ENCODE measurements at places on chromosomes 4 and X.

DNA sequence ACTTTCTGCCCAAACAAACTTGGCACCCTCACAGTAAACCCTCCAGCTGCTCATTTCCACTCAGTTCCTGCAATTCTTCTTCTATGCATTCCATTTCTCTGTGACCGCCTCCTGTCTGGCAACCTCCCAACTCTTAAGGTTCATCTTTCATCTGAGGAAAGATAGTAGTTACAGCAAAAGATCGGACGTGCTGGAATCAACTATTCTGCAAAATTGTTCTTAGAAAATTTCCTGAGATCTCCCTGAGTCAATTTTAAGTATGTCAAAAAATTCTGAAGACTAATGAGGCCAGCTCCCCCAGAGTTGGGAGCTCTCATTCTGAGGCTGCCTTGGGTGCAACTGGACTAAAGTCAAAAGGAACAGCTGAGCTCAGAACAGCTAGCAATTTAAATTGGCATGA lies 1026.0 kb downstream of the ADGRL3 start:
- DNase-seq = no peak

- no peak for DNase-seq
Observed at GRCh38 chr4:142168181-142168580, 531.8 kb downstream of the IL15 start.

DNA sequence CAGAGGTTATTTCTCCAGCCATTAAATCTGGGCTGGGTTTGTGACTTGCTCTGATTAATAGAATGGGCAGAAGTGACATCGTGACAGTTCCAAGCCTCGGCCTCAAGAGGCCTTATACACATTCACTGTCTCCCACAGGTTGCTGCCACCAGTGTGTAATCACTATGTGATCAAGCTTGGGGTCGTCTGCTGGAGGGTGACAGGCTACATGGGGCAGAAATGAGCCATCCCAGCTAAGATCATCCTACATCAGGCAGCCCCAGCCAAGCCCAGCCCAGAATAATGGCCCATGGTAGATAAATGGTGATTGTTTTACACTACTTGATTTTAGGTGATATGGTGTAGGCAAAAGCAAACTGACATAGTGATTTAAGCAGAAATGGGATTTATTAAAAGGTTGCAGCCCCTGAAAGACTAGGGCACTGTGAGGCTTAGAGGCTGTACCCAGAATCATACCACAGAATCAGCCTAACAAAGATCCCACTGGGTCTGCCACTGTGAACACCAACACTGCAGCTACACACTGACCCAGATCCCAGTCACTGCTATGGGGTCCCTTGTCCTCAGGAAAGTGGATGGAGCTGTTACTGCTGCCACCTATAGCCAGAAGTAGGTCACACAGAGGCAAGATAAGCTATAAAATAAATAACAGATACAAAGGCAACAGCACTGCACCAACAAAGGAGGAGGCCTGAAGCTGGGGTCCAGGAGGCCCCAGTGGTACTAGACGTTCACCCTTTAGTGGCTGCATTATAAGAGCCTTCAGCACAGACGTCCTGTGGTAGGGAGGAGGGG lies 159.6 kb upstream of the RBPJ start:
- DNase-seq = no peak

- DNase-seq = no peak
Observed at GRCh38 chr4:185201977-185202962, 1.5 kb downstream of the CFAP97 start.

GRCh38 chr4:108884596-108884995 lies 121.7 kb upstream of the ETNPPL start:
- no peak for DNase-seq

DNA sequence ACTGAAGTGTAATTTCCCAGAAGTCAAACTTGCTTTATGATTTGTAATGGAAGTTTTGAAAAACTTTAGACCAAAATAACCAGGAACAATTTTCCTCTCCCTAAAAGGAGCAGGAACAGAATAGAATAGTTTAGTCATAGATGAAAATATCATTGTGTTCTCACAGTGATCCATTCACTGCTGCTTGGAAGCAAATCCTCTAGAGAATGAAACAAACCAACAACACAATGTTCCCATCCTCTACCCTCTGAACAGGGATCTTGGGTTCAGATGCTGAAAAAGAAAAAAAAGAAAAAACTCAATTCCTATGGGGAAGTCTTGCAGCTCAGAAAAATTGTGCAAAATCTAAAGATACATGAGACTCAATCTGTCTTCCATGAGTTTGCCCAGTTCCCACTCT lies 12.2 kb downstream of the DSPP start:
- DNase-seq = no peak

GRCh38 chr4:72430050-72430449 lies 139.0 kb downstream of the ADAMTS3 start:
- DNase-seq = no peak

DNA sequence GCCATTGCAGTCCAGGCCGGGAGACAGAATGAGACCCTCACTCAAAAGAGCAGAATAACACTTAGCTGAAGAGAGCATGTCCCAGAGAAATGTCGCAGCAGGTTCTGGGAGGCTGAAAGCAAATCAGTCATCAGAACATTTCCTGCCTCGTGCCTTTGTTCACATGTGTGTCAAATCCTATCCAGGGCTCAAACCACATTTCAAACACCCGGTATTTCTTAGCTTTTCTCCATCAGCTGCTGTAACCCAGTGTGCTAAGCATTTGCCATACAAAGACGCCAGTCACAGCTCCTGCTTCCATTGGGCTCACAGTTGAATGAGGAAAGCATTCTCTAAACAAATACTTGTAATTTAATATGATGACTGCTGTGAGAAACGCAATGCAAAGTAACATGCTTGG lies 6.0 kb downstream of the PALLD start:
- DNase-seq = no peak

- DNase-seq = no peak
Observed at GRCh38 chr4:76556452-76556851, 121.4 kb downstream of the SHROOM3 start.

GRCh38 chr4:154608361-154609252 lies 3.8 kb downstream of the FGG start:
- DNase-seq = no peak

- DNase-seq = no peak
Observed at GRCh38 chr4:73010789-73011628, 58.5 kb downstream of the COX18 start.

DNA sequence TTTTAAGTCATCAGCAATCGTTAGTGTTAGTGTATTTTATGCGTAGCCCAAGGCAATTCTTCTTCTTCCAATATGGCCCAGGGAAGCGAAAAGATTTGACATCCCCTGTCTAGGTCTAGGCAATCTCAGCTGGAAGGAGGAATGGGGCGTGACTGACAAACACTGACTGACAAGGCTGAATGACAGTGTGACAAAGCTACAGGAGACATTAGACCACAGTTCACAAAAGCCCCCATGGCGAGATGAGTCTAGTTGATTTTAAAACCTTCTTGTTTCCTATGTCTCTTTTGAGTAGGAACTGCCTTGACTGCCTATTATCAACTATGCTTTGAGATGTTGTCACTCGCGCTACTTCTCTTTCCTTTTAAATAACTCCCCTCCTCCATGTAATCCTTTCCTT lies 42.3 kb downstream of the QRFPR start:
- no peak for DNase-seq

- DNase-seq = no peak
Observed at GRCh38 chr4:6943012-6943884, 33.6 kb downstream of the TBC1D14 start.

GRCh38 chrX:105972690-105973386 lies 65.7 kb downstream of the SERPINA7 start:
- DNase-seq = no peak
